Muscle of leg (tissue), 16 donors: ENCODE measurements at places on chromosomes 12 and 14. TPM values are rescaled to one million over a fixed set of nuclear protein-coding genes. Genes with fewer than 3 reads are reported as not detected.

DNA sequence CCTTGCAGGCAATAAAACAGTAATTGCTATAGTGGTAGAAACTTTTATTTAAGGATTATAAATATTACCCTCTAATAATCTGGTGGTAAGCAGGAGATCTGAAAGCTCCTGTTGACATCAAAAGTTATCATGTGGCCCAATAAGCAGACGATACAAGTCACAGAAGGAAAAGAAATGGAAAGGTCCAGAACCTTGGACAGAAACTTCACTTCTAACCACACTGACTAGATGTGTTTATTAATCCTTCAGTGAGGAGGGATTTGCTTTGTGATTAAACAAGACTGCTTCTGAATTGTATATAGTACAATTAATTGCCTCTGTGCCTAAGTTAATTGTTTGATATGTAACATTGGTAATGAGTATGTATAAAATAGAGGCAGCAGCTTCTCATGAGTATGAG lies 652.7 kb upstream of the MIS18BP1 start:
- no peak for DNase-seq

- peak; percentile 44 for DNase-seq
Observed at GRCh38 chr12:64608901-64609535, 1.3 kb upstream of the RASSF3 start.

GRCh38 chr12:12719496-12719895 lies 2.3 kb downstream of the CDKN1B start:
- peak; percentile 51 for DNase-seq

DNA sequence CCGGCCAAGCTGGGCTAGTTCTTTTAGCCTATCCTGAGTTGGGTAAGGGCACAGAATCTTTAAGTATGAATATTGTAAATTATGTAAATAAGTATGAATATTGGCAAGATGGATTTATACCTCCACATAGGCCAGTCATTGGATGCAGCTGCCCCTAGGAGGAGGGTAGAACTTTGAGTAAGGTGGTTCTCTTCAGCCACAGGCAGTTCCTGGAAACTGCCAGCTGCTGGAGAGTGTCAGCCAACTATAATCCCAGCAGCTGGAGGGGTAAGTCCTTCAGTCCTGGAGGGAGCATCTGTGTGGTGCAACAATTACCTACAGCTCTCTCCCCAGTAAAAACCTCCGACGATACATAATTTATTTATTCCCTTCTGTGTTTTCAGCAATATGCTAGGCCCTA lies 65.8 kb upstream of the TMPO start:
- DNase-seq: peak; percentile 56

DNA sequence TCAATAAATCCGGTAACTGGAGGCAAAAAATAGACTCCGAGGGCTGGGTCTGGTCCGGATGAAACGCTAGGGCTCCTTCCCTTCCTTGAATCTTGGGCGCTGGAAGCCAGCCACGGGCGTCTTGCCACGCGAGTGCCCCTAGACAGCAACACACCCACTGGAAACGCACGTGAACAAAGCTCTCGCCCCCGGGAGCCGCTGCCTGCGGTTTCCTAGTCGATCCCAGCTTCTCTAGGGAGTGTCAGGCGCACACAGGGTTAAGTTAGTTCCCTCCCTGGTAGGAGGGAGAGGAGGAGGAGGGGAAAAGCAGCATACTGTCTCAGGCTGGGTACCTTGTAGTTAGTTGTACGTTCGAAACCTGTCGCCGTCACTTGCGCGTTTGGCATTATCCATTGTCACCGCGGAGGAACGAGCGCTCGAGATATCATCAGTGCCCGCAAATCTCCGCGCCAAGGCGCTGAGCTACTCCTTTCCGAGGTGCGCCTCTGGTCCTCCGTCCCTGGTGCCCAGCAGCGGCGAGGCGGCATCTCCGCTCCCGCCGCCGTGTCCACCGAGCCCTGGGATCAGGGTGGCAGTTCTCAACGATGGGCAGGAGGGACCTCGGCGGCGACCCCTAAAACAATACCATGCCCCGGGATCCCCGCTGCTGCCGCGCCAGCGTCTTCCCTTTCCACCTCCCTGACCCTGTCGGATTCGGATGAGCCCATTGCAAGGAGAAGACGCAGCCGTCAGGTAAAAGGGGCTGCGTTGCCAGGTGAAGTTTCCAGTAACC lies at the start of gene FLRT2:
Gene FLRT2 (plus strand): TSS at position 342 of the 772 bp plus-strand sequence. CDS start 91,371 bp downstream, outside the sequence.
- peak; percentile 93 for DNase-seq

- peak; percentile 47 for DNase-seq
Observed at GRCh38 chr14:104082807-104083206, 2.7 kb upstream of the ASPG start.

GRCh38 chr12:3920351-3921150 lies 47.4 kb upstream of the PARP11 start:
- DNase-seq: no peak

- no peak for DNase-seq
Observed at GRCh38 chr14:61574514-61574807, 120.9 kb upstream of the HIF1A start.

DNA sequence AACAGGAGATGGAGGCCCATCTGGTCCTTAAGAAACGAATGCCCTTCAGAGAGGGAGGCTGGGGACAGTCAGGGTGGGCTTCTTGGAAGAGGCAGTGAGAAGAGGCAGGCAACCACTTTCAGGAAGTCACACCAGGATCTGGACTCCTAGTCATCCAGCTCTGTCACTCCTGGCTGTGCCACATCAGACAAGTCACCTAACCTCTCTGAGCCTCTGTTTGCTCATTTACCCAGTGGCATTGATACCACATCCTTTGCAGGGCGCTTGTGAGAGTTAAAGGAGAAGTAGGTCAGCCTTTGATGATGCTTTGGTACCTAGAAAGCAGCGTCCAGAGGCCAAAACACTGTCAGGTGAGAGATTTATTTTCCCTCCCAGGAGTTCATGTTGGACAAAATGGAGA lies 11.1 kb downstream of the CCDC197 start:
- DNase-seq: no peak

DNA sequence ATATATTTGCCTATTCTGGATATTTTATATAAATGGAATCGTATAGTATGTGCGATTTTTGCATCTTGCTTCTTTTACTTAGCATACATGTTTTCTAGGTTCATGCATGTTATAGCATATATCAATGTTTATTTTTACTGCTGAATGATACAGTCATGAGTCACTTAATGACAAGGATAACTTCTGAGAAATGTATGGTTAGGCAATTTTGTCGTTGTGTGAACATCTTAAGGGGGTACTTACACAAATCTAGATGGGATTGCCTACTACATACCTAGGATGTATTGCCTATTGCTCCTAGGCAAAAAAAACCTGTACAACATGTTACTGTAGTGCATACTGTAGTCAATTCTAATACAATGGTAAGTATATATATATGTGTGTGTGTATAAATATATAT lies 8.8 kb downstream of the USP15 start:
- DNase-seq: no peak

DNA sequence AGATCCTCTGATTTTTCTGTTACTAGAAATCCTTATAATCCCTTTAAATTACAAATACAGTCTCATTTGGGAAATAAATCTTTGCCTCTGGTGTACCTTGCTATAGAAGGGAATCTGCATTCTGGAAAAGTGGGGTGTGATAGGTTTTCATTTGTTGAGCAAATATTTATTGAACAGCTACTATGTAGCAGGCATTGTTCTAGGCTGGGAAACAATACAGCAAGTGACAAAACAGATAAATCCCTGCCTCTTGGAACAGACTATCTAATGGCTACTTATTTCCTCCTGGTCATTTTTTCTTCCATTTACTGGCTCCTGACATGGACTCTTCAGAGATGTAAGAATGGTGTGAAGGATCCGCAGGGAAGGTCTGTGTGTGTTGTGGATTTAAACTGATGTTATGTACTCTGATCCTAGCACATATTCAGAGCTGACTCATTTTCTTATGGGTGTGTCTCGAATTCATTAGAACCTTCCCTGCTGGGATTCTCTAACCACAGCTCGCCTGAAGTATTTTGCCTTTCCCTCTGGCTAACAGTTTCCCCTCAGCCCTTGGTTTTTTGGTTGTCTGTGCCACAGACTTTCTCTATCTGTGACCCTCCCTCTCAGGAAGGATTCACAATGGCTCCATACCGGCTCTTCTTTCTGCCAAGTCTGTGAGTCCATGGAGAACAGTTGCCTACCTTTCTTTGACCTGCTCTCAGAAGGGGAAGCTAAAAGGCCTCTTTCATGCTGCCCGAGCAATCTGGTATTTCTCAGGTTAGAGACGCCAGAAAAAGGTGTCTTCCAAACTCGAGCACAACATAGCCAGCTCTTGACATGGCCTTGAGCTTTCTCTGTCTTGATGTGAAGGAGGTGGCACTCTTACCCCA lies 53.7 kb downstream of the TMTC2 start:
- DNase-seq: no peak

GRCh38 chr14:56555921-56556570 lies 23.6 kb upstream of the TMEM260 start:
- peak; percentile 22 for DNase-seq

DNA sequence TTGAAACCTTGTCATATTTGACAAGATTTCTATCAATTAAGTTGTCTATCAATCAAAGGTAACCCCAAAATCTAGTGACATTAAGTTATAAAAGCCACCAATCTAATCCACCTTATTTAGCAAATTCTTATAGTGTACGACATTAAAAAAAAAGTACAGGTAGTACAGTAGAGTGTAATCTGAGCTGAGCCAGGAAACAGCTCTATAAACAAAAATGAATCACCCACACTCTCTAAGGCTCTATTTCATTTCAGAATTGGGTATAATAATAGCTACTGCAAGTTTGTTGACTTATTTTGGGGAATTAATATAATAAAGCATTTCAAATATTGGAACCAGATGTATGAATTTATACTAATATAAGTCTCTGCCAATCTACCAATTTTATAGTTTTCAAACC lies 342.4 kb upstream of the FLRT2 start:
- no peak for DNase-seq

DNA sequence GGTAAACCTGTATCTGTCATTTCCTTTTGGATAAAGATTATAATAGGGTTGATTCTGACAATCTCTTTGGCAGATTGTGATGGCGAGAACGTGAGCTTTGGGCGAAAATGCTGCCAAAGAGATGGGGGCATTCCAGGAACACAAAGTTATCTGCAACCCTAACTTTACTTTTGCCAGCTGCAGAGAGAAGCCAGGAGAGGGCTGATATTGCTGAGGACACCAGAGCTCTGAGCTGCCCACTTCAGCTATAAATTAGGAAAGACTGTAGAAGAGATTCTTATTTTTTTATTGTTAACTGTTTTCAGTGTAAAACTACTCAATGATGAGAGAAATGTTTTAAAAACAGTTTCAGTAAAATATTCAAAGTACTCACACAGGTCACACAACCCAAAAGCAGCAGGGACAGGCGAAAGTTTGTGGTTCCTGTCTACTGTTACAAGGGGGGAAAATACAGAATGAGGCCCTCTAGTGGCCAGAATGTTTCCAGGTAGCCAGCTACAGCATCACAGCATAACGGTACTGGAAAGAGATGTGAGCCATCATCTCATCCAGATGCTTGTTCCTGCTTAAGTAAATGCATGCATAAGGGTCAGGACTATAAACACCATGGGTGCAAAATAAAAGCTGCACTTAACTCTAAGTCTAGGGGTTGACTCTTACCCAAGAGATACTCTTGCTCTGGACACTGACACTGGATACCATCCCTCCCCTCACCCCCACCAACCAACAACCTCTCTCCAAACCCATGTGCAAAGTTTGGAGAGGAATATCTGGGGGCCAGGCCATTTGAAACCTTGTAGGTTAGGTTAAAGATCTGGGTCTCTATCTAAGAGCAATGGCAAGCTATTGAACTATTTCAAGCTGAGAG lies 498.4 kb downstream of the RMST start:
- no peak for DNase-seq

DNA sequence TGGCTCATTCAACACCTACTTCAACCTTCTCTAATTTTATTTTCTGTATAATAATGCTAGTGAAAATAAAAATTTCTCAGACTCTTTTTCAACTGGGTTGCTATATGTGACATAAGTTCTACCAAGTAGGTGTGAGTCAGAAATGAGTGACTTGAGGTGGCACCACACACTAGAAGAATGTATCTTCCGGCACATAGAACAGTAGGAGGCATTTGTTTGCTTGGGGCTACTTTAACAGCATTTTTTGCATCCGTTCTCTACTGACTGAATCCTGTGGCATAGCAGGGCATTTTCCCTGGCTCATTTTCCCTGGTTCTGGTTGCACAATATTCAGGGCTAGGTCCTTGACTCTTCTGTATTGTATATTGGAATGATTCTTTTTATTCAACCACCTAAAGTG lies 194.0 kb upstream of the SLC16A7 start:
- no peak for DNase-seq

GRCh38 chr12:57143454-57143853 lies 4.0 kb downstream of the LRP1-AS start:
- DNase-seq: no peak

GRCh38 chr12:6040815-6041214 lies 83.7 kb downstream of the VWF start:
- DNase-seq: no peak

- DNase-seq: peak; percentile 38
Observed at GRCh38 chr12:50258167-50258551, 25.2 kb downstream of the LIMA1 start.

- DNase-seq: no peak
Observed at GRCh38 chr12:114888448-114888847, 204.5 kb upstream of the TBX3 start.

DNA sequence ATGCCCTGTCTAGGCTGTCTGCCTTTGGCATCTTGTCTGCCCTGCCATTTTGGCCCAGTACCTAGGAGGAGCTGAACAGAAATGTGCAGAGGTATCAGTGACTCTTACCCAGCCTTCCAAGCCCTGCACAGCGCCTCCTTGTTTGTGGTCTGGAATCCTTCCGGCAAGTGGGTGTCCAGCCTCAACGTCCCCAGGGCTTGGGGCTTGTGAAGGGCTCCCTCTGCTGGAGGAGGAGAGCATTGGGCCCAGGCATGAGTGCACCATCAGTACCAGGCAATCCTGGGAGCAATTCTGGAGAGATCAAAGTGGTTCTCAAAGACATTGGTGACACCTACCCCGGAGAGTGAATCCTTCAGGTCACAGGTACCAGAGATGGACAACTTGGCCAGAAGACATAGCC lies 2.4 kb upstream of the TCL1B start:
- DNase-seq: no peak

GRCh38 chr14:75558440-75558839 lies 20.0 kb upstream of the FLVCR2 start:
- DNase-seq: no peak

DNA sequence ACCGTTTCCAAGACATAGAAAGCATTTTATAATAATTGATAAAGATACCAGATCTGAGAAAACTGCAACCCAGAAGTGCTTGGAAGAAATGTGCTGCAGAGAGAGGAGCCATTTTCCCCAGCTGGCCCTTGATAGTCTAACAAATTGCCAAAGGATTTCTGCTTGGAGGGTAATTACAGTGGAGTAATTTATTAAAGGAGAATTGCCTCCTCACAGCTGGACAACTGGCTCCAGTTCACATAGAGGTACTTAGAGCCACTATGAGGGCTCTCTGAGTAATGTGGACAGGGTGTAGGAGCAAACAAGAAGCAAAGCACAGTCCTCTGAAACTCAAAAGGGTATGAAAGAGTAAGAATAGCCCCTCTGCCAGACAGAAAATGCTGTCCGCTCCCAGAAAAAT lies 335.6 kb downstream of the SYT1 start:
- DNase-seq: no peak

Gene NKX2-1
- not detected for total RNA-seq

Gene TMEM30B
- 3.2 TPM for total RNA-seq

Gene PLEKHG7
- 0.18 TPM for total RNA-seq

Gene TBX5
- total RNA-seq: 1.9 TPM

Gene TMED8
- total RNA-seq: 4.5 TPM

Gene DBX2
- total RNA-seq: 0.22 TPM

Gene C12orf60
- total RNA-seq: 1.4 TPM

Gene BEGAIN
- total RNA-seq: 2.0 TPM

Gene NTF3
- 2.2 TPM for total RNA-seq

Gene C14orf180
- 18.8 TPM for total RNA-seq

Gene FOXG1
- total RNA-seq: under 0.01 TPM

Gene OR4E2
- not detected for total RNA-seq

Gene SOX5
- 7.3 TPM for total RNA-seq
